ENCODE measurements at places on chromosomes 7 and 10. TPM values are rescaled to one million over a fixed set of nuclear protein-coding genes. Genes with fewer than 3 reads are reported as not detected.
A peak's percentile ranks its signal among the peaks of the same experiment; 100 is the strongest.

Gene EBLN1
- total RNA-seq = not detected

Gene SFTPA1
- total RNA-seq = not detected

Gene FFAR4
- not detected for total RNA-seq

Gene ADCY1
- total RNA-seq = 0.51 TPM

Gene SORCS3
- not detected for total RNA-seq

Gene SLC26A5
- not detected for total RNA-seq

Gene TUBB8
- not detected for total RNA-seq

Gene POT1
- total RNA-seq = 49.5 TPM

Gene LBX1
- under 0.01 TPM for total RNA-seq

Gene ASZ1
- not detected for total RNA-seq

Gene MRLN
- not detected for total RNA-seq

Gene CELF2
- total RNA-seq = 25.1 TPM

Gene CLDN3
- not detected for total RNA-seq

Gene PAX2
- not detected for total RNA-seq

GRCh38 chr7:134710854-134711624, 64.4 kb downstream of the BPGM start:
- peak; percentile 73 for DNase-seq

DNA sequence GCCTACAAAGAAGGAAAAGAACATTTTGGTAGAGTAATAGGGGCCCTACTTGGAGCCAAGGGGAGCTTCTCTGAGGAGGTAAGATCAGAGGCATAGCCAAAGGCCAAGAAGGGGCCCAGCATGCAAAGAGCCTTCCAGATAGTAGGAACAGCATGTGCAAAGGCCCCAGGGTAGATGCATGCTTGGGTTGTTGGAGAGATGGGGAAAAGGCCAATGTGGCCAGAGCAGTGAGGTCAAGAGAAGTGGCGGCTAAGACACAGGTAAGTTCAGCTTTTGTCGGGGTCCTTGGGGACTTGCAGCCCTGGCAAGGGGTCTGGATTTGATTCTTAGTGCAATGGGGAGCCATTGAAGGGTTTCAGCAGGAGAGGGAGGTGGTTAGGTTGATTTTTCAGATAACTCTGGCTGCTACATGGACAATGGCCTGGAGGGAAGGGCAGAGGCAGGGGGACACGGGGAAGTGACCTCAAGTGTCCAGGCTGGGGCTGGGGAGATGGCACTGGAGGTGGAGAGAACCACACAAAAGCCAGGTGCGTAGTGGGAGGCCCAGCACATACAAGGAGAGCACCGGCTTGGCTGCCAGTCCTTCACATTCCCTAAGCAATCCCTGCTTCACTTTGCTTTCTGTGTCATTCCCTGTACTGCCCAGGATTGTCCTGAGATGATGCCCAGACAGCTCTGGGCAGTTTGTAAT, 16.5 kb downstream of the GRID1 start:
- DNase-seq = no peak

- no peak for DNase-seq
Measured at GRCh38 chr7:51647486-51647885, 330.9 kb upstream of the COBL start.

GRCh38 chr7:17713584-17713983, 226.7 kb downstream of the SNX13 start:
- DNase-seq = no peak

DNA sequence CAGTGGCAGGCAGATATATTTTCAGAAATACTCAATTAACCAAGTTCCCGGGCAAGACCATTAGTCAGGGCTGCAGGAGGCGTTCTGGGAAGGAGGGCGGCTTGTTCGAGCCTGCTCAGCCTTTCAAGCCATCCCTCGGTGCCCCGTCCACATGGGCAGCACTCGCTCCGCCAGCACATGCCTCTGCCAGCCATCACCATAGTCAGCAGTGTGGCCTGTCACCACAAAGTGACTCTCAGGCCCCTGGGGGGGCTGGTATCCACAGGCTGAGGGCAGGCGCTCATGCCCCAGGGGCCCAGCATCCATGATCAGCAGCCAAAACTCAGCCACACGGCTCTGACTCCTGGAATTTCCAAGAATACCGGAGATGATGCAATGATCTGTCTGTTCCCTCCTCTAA, 81.9 kb downstream of the CHST15 start:
- DNase-seq = no peak

GRCh38 chr7:25966469-25966868, 185.5 kb upstream of the NFE2L3 start:
- DNase-seq = no peak

- DNase-seq = peak; percentile 100
Measured at GRCh38 chr10:32413513-32413912, 32.4 kb upstream of the CCDC7 start.

GRCh38 chr7:73919694-73920375, 58.9 kb downstream of the TMEM270 start:
- no peak for DNase-seq

- peak; percentile 60 for DNase-seq
Measured at GRCh38 chr10:89706011-89706410, 4.6 kb downstream of the KIF20B start.

DNA sequence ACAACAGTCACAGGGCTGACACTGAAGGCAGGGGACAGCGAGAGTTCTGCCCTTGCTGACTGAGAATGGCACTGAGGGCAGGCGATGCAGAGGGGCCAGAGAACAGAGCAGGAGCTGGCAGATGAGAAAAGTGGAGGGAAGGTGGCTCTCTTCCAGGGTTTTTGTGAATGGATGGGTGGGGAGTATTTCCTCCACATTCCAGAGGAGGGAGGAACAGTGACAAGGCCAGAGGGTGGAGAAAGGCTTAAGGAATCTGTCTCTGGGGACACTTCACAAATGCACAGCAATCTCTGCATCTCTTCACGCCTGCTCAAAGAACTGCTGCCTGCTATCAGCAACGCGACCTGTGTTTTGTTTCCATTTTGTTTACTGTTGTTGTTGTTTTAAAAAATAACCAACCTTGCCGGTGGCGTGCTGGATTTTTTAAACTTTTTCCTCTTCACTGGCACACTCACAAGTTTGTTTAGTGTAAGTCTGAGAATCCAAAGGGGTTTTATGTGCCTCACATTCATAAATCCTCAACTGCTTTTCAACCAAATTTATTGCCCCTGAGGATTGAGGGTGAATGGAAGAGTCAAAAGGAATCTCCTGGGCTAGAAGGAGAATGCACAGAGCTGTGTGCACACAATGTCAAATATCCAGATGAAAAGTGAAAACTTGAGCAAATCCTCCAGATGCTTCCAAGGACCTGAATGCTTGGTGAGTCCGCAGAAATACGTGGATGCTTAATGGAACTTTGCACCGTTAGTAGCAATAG, 129.3 kb downstream of the GLI3 start:
- DNase-seq = peak; percentile 32

- no peak for DNase-seq
Measured at GRCh38 chr10:128242641-128243040, 116.4 kb upstream of the MKI67 start.

DNA sequence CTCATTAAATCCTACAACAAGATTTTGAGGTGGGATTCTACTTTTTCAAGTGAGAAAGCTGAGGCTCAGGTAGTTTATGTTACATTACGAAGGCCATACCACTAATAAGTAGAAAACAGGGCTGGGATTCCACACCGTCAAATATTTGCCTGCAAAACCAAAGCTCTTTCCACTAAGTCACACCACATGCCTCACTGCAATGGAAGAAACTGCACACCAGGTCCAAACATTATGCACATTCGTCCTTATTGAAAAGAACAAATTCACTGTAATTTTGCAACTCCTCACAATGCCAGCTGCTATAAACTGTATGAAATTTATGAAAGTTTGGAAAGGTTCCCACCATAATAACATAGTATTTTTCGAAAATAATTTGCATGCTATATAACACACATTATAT, 66.5 kb downstream of the DGKB start:
- DNase-seq = no peak

- DNase-seq = peak; percentile 18
Measured at GRCh38 chr7:5679813-5680473, 101.5 kb downstream of the RNF216 start.

- DNase-seq = no peak
Measured at GRCh38 chr10:112287844-112288243, 4.6 kb downstream of the TECTB start.

- DNase-seq = peak; percentile 22
Measured at GRCh38 chr7:140314573-140315480, 83.5 kb downstream of the SLC37A3 start.

- no peak for DNase-seq
Measured at GRCh38 chr7:152633504-152633903, 42.4 kb downstream of the XRCC2 start.

DNA sequence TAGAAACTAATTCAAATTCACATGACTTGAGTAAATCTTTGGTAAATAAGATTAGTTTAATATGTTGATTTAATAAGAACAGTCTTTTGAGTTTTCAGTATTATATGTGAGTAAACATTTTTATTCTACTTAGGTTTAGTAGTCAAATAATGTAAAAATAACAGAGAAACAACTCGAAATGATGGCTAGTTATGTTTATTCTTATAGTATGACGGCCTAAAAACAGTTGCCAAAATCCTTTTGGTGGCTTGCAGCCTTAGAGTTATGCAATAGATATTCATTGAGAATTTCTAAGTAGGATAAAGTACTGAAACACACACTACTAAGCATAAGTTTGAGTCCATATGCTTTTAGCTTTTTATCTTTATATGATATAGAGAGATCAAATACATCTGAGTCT, 184.8 kb downstream of the GNAI1 start:
- no peak for DNase-seq

GRCh38 chr7:78345293-78345911, 546.8 kb downstream of the PHTF2 start:
- DNase-seq = no peak

- DNase-seq = peak; percentile 67
Measured at GRCh38 chr10:88582806-88583583, at the start of gene RNLS. RNLS (minus strand) TSS chr10:88583318.

DNA sequence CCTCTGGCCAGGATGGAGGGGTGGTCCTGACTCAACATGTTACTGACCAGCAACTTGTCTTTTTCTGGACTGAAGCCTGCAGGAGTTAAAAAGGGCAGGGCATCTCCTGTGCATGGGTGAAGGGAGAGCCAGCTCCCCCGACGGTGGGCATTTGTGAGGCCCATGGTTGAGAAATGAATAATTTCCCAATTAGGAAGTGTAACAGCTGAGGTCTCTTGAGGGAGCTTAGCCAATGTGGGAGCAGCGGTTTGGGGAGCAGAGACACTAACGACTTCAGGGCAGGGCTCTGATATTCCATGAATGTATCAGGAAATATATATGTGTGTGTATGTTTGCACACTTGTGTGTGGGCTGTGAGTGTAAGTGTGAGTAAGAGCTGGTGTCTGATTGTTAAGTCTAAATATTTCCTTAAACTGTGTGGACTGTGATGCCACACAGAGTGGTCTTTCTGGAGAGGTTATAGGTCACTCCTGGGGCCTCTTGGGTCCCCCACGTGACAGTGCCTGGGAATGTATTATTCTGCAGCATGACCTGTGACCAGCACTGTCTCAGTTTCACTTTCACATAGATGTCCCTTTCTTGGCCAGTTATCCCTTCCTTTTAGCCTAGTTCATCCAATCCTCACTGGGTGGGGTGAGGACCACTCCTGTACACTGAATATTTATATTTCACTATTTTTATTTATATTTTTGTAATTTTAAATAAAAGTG, 6.0 kb downstream of the PLAU start:
- no peak for DNase-seq

- peak; percentile 32 for DNase-seq
Measured at GRCh38 chr7:151876899-151877777, at the start of gene PRKAG2. PRKAG2 (minus strand) TSS chr7:151877115; CDS start chr7:151876620, 495 bp downstream.

- DNase-seq = no peak
Measured at GRCh38 chr7:40348126-40348728, 213.4 kb downstream of the SUGCT start.

DNA sequence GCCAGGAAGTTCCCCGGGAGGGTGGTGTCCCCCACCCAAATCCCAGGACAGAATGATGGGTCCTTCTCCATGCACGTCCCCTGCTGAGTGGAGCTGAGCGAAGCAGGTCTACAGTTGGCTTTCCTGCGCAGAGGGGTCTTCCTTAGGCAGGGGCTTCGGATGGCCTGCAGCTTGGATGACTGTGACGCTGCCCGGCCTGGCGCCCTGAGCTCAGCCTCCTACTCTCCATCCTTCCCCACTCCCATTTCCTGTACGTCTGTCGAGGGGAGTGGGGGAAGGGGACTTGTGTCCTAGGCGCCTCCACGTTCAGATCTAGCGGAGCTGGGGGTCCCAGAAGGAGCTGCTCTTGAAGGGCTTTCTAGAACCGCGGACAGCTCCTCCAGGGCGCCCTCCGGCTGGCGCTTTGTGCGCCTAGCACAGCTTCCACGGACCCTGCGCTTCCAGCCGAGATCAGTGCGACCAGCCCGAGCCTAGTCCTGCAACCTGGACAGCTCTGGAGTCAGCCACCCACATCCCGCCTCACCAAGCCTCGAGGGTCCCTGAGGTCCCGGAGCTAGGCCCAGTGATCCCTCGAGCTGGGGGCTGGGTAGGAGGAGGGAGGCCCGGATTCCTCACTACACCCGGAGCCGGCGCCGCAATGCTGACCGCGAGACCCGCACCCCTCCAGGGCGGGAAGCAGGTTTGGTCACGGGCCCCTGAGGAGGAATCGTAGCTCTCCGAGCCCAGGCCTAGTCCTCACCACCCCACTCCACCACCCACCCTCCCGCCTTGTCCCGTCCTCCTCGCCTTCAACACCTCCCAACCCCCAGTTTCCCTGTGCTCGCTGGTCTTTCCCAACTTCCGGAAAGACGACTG, 1.9 kb downstream of the GRID1 start:
- peak; percentile 8 for DNase-seq
